ENCODE measurements at places on chromosomes 11 and 22. TPM values are rescaled to one million over a fixed set of nuclear protein-coding genes. Genes with fewer than 3 reads are reported as not detected.

DCDC1 gene
- not detected for total RNA-seq

GRCh38 chr11:115446214-115446613, 58.0 kb downstream of the CADM1 start:
- DNase-seq = no peak

GRCh38 chr11:129896062-129896461, 684 bp upstream of the NFRKB start:
- no peak for DNase-seq

DNA sequence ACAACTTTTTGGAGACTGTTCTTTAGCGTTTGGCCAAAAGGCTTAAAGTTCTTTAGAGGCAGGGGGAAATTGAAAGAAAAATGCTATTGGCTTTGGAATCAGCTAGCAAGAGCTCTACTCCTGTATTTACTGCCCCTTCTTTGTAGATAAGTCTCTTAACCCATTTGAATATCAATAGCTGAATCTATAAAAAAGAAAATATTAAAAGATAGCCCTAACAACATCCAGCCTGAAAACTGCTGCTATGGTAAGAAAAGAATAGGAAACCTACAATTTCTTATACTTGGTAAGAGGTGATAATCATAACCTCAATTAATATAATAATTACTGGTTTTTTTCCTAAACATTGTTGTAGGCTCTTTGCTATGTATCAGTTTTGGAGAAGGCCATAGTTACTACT, at the start of gene OR5B12:
Gene OR5B12, minus strand, starts transcription at position 101 of the 400 bp plus-strand sequence. CDS start 2,085 bp downstream, outside the sequence.
- DNase-seq = no peak

GRCh38 chr22:26587991-26588613, 1.8 kb downstream of the TPST2 start:
- DNase-seq = no peak

DNA sequence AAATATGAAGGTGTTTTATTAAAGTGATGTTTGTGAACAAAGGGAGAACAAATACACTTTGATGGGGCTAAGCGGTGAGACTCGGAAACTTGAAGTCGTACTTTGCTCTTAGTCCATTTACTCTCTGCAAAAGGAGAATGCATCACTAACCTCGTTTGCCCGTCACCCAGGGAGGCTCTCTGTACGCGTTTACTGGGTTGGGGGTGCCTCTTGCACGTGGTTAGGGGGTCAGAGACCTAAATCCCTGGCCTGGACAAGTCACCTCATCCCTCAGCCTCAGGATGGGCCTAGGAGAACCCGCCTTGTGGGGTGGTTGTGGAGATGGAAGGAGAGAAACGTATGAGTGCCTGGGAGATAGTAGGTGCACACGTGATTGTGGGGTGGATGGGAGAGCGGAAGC, 803 bp upstream of the IFT27 start:
- peak; percentile 49 for DNase-seq
